ENCODE measurements at places on chromosomes 13 and 19. TPM values are rescaled to one million over a fixed set of nuclear protein-coding genes. Genes with fewer than 3 reads are reported as not detected.

DNA sequence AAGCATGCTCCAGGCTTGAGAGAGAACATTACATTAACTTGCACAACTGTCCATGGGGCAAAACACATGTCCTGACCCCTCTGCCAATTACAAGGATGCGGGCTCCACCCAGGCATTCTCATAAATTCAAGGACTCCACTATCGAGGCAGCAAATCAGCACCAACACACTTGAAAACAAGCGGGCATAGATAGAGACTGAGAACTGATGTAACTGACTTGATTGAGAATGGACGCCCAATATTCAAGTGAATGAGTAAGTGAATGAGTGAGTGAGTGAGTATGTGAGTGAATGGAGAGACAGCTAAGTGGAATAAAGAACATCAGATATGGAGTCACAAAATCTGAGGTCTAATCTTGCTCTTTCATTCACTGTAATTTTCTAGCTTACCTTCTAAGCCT is 75.0 kb upstream of the VSTM2B start:
- DNase-seq, result no peak

DNA sequence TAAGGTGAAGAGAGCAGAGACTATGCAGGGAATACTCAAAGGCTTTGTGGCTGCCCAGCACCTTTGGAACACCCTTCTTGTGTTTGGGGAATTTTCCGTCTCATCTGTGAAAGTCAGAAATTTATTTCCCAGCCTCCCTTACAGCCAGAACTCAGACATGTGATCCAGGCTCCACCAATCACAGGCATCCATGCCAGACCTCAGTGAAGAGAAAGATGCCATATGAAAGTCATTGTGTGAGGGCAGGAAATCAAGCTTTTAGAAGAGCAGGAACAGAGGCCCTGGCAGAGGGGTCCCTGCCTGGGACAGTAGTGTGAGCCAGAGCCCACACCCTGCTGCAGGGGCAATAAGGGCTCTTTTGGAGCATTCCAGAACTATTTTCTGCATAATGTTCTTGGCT is 12.1 kb downstream of the CCDC70 start:
- DNase-seq, result no peak

GRCh38 chr13:106344342-106344741 is 191.1 kb downstream of the EFNB2 start:
- no peak for DNase-seq

DNA sequence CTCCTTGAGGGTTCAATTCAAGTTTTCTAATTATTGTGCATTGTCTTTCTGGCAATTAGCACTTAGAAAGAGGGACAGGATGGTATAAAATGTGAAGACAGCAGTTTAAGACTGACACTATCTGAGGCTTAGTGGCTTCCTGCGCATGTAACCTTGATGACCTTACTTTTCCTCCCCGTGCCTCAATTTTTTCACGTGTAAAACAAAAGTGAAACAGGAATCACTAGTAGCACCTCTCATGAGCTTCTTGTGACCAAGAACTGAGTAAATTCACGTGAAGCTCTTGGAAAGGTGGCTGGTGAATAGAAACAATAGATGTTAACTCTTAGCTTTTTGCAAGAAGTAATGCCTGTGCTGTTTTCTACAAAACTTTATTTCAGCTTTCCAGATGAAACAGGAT is 233.9 kb downstream of the LMO7 start:
- DNase-seq, result no peak

DNA sequence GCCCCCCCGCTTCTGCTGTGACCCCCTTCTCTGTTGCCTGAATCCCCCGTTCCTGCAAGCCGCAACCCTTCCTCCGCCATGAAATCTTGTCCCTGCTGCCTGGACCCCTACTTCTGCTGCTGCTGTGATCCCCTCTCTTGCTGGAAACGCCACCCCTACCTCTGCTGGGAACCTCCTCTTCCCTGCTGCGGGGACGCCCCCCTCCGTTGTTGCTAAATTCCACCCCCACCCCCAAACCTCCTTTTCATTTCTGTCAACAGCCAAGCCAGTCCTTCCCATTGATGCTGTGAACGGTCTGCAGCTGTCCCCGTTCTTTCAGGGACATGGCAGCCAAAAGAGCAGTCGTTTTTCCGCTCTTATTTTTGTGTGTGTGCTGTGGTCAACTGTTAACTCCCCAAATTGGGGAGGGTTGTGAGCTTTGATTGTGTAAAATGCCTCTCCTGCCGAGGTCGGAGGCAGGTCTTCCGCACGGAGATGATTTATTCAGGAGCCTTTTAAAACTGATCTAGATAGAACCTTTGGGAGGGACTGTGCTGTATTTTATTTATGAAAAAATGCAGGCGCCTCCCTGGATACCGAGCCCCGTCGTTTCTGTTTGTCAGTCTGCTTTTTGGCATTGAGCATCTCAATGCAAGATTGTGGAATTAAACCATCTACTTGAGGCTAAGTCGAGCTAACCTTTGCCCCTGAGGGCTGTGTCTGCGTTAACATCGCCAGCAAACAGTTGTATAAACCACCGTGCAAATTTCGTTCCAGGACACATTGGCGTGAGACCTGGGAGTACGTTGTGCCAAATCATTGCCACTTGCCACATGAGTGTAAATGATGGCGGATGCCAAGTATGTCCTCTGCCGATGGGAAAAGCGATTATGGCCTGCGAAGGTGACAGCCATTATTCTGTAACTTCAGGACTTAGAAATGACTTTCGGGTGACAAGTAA is 27.9 kb upstream of the NDUFS7 start:
- peak; percentile 57 for DNase-seq

- DNase-seq, result no peak
These were observed 8.3 kb downstream of the LCP1 start for GRCh38 chr13:46173656-46174055.

DNA sequence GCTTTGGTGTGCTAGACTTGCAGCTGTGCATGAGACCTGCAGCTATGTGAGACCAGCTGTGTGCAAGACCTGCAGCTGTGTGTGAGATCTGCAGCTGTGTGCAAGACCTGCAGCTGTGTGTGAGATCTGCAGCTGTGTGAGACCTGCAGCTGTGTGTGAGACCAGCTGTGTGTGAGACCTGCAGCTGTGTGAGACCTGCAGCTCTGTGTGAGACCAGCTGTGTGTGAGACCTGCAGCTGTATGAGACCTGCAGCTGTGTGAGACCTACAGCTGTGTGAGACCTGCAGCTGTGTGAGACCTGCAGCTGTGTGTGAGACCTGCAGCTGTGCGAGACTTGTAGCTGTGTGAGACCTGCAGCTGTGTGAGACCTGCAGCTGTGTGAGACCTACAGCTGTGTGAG is 6.7 kb upstream of the DCUN1D2 start:
- no peak for DNase-seq

DNA sequence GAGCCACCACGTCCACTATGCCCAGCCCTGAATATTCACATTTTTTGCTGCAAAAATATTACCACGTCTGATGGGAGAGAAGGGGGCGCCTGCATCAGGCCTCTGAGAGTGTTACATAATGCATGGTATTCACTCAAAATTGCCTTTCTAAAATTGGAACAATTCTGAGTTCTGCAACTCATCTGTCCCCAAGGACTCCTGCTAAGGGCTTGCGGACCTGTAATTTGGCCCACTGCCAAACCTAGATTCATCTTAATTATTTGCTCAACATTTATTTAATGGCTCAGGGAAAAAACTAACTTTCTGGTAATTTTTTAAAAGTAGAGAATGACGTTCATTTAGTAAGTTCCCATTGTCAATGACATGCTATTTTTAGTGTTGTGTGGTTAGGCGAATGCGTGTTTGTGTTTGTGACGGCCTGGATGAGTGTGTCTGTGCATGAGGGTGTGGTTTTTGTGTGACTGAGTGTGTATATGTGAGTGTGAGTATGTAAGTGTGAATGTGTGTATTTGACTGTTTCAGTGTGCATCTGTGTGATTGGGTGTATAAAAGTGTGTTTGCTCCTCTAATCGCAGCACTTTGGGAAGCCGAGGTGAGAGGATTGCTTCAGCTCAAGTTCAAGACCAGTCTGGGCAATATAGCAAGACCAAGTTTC is 8.8 kb downstream of the INAFM1 start:
- no peak for DNase-seq

- peak; percentile 28 for DNase-seq
These were observed 13.5 kb downstream of the NOTCH3 start for GRCh38 chr19:15187026-15188007.

The ZNF749 gene
- polyA plus RNA-seq, result 7.2 TPM

The ZNF536 gene
- 1.5 TPM for polyA plus RNA-seq

The CEACAM4 gene
- polyA plus RNA-seq, result not detected

The FSD1 gene
- polyA plus RNA-seq, result 1.1 TPM

The TLE2 gene
- 28.2 TPM for polyA plus RNA-seq

The FCGBP gene
- polyA plus RNA-seq, result 4.6 TPM
